HEK293T (cell line): ENCODE measurements at places on chromosomes 2 and 18.

DNA sequence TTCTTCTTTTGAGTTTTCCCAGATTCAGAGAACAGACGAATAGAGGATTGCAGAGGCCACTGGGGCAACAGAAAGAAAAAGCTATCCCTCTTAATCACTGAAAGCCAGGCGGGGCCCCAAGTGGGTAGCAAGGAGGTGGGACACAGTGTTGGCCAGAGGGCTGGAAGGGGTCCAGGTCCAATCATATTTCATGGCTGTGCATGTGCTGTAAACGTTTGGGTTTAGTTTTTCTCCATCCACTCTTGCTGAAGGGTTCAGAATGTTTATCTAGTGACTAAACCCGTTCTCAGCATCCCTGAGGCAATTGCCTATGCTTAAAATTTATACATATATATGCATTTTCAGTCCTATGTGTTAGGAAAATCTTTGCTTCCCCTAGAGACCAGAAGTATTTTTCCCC lies 99.4 kb upstream of the EPHA4 start:
- DNase-seq: no peak

DNA sequence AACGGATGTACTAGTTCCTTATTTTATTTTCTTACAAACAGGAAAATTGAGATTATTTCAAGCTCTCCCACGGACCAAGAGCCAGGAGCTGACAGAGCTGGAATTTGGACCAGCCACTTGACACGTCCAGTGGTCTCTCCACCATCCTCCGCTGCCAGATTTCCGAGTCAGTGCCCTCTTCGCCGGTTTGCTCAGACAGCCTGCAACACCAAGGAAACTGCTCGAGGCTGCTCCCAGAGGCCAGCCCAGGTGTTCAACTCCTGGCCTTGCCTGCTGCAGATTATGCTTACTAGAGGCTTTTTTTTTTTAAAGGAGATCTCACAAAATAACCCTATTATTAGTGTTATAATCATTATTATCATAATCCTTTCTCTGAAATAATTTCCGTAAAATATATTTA lies 779.8 kb downstream of the RNF144A start:
- DNase-seq: peak; percentile 15

DNA sequence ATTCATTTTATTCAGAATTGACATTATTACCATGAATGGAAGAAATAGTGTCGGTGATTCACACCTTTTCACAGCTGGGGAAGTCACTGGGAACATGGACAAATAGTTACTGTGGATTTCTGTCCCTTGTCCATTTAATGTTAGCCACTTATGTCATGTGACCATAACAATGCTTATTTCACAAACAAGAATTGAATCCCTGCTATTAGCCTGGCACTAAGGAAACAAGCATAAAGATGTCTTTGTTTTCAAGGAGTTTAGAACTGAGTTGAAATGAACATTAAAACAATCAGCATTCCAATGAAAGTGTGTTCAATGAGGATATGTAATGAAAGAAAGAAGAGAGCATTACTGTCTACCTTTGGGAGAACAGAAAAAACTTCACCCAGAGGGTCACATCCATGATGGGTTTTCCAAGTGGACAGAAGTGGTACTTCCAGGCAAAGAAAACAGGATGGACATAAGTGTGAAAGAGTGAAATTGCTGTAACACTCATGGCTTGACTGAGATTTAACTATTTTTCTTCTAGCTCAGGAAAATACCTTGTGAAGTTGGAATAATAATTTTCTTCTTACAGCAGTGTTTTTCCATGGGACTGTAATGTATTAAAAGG lies 324.5 kb upstream of the UBE2E3 start:
- DNase-seq: peak; percentile 15

DNA sequence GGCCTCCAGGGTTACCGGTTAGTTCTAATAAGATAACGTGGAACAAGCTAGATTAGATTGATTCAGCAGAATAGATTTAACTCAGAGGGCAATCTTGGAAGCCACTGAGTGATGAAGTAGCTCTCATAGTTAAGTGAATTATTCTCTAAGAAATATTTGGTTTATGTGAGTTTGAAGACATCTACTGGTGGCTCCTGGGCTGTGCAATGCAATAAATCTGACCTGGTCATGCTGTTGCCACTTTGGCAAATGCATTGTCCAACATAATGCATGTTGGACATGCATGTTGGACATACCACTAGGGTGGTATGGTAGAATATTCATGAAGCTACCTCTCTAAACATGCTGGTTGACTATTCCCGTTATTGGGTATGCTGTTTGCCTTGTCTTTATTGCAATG lies 493.7 kb upstream of the VRK2 start:
- no peak for DNase-seq

DNA sequence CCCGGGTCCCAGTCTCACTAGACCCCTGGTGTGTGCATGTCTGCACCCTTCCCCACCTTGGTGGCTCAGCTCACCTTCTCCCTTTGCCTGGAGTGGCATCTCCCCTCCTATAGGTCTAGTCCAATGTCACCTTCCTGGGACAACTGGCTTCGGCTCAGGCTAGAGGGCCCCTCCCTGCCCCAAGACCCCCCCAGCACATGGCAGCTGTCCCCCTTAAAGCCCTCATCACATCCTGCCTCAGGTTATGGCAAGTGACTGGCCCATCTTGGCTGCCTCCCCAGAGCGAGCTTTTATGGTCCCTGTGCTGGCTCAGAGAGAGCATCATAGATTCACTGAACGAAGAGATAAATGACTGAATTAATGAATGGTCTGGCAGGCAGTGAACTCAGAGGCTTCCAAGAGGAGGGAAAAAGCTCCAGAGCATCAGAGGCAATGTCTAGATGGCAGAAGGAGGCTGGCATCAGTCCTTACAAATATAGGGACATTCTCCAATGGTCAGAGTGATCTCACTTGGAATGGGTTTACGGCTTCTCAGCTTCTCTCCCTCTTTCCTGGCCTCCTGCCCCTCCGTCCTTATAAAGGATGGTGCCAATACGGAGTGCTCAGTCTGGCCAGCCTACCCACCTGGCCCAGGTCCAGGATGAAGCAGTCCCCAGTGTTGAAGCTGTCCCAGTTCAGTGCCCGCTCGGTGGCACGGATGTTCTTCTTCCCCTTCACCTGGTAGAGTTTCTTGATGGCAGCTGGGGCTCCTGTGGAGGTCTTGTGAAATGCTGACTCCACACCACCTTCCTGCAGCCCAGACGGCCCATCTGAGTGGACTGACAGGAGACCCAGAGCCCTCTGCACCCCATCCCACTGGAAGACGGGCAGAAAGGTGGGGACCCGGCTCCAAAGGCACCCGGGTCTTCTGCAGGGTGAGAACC lies 9.4 kb downstream of the CAPG start:
- DNase-seq: no peak

DNA sequence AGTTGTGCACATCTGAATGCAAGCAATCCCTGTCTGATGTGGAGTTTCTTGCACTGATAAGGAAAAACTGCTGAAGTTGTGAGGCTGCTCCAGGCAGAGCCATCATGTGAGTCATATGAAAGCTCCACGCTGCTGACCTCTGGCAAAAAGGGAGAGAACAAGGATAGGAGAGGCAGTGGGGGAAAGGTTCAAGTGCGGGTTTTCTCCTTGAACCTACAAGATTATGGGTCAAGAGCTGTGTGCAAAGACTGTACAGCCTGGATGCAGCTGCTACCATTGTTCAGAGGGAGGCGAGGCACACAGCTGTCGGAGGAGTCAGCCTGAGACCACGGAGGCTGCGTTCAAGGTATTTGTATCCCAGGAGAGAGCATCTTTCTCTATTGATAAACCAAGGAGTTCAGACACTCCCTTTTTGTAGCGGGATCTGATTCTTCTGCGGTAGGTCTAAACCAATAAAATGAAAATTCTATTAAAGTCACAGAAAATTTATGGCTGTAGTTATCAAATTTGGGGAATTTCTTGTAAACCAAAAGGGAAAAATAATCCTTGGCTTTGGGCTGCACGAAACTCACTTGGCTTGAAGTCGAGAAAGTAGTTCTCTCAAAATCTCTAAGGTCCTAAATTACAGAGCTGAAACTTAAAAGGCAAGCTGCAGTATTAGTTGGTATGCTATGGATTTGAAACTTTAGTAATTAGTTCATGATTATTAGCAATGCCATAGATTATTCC lies at the start of gene CDK15:
CDK15 (plus strand) TSS at position 96 of the 729 bp plus-strand sequence; CDS start at position 224, 128 bp downstream.
- peak; percentile 15 for DNase-seq

DNA sequence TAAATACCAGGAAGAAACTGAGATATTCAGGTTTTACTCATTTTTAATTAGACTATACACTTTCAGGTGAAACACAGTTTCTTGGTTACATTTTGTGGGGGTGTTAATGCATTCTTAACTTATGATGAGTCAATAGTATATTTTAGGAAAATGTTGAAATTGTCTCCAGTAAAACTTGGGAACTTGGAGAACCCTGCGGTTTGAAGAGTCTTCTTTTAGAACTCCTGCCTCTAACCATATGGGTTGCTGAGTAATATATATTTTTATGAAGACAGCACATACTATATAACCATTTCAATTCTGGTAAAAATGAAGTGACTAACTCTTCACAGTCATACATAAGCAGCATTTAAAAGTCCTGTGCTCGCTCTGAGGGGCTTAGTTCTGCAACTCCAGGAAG lies 308.2 kb upstream of the LRATD1 start:
- DNase-seq: no peak

- DNase-seq: no peak
These were observed 206.5 kb upstream of the FANCL start for GRCh38 chr2:58447586-58447985.

GRCh38 chr2:26640781-26641564 lies at the start of gene CIB4:
Gene CIB4, minus strand, starts transcription at chr2:26641366. Its CDS starts 52 bp downstream, at chr2:26641314.
- no peak for DNase-seq

DNA sequence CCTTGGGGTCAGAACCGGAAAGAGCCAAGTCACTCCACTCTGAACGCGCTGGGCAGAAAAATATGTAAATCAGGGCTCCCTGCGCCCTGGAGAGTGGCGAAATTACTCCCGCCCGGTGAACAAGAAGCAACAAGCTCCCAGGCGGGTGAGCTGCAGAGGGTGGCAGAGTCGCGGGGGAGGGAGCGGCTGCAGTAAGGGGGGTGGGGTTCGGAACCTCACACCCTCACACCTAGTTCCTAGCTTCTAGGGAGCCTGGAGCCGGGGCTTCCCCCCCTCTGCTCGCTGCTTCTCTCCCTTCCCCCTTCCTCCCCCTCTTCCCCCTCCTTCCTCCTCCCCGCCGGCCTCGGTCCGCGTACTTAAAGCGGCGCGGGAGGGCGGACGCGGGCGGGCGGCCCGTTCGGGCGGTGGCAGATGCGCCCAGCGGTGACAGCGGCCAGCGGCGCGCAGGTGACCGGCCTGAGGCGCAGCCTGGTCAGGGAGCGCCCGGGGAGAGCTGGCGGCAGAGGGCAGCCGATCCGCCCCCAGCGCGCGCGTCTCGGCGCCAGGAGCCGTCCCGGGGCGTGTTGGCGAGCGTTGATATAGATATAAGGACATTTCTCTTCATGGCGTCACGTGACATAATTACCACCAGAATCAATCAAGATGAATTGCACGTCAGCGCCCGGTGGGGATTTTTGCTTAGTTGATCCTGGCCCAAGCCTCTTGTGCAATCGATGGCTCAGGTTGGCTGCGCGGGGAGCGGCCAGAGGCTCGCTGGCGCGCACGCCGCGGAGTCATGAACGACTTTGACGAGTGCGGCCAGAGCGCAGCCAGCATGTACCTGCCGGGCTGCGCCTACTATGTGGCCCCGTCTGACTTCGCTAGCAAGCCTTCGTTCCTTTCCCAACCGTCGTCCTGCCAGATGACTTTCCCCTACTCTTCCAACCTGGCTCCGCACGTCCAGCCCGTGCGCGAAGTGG lies at the start of gene HOXD11:
HOXD11 (plus strand) TSS at position 700 of the 959 bp plus-strand sequence; CDS start at position 776, 76 bp downstream.
- DNase-seq: peak; percentile 81
